ENCODE measurements at places on chromosomes 16 and 17.

- DNase-seq: no peak
Observed at GRCh38 chr16:56252835-56253234, 61.5 kb downstream of the GNAO1 start.

DNA sequence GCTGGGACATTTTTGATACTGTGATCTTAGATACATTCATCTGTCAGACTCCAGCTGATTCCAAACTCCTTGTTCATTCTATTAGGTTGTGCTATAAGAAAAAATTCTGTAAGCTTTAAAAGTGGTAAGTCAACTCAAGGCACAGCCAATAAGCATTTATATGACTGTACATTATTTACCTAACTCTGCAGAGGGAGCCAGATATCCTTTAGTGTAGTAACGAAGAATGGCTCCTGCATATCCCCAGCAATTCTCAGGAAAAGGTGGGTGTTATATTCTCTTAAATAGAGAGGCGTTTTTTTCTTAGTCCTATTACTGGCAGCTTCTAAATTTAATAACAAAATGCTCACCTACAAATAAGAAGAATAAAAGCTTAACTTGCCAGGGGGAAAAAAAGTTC, 374.3 kb upstream of the GOT2 start:
- no peak for DNase-seq

- DNase-seq: no peak
Observed at GRCh38 chr17:6011206-6011605, 59.0 kb upstream of the WSCD1 start.

DNA sequence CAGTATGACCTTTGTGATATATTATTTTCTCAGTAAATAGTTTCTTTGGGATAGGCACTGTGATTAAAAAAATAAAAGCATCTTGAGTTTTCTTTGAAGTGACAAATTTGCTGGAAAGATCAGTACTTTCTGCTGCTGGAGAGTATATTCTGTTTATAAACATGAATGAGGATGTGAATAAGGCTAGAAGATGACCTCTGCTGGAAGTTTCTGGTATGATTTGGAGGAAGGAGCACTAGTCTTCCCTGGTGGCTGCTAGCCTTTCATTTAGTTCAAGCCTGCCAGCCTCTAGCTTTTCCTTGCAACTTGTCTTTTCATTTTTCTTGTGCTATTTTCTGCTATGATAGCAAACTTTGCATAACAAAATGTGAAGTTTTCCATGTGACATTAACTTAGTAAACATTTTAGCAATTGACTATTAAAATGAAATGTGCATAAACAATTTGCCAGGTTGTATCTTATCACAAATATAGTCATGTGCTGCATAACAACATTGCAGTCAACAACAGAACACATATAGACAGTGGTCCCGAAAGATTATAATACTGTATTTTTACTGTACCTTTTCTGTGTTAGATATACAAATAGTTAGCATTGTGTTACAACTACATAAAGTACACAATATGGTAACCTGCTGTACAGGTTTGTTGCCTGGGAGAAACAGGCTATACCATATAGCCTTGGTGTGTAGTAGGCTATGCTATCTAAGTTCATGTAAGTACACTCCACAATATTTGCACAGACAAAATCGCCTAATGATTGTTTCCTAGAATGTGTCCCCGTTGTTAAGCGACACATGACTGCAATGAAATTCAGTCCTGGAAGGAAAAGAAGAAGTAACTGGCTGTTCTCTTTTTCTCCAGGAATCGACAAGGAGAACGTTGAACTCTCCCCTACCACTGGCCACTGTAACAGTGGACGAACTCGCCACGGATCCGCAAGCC, 18.1 kb upstream of the RAB11FIP4 start:
- DNase-seq: no peak

DNA sequence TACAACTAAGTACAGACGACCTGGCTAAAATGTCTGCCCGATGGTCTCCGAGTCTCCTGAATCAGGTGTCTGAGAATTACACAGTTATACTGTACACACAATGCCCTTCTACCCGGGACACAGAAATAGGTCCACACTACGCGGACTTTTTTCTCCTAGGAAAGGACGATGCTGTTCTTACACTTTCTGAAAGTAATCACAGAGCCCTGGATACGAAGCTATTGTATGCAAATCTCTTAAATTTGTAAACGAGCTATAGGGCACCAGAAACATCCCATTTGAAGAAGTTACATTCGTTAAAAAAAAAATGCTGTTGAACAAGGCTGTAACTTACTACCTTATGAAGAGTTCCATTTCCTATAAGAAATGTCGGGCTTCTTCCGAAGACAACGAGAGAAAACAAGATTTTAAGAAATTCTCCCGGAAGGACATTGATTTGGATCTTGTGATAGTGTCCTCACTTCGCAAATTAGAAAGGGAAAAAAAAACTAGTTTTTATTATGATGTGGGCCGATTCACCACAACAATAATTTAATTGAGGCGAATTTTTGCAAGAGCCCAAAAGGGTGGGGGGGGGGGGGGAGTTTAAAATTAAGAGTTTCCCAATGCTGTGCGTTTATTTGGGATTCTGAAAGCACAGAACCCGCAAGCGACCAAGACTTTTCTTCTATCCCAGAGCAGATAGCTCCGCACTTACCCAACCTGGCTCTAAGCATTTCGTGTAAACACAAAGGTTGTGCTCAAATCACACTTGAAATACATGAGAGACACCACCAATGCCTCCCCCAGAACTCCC, 1.5 kb upstream of the SOX9 start:
- DNase-seq: no peak

GRCh38 chr16:50594308-50595260, 46.4 kb downstream of the NKD1 start:
- DNase-seq: no peak

GRCh38 chr16:87297918-87298631, 19.1 kb downstream of the C16orf95 start:
- peak; percentile 9 for DNase-seq

- no peak for DNase-seq
Observed at GRCh38 chr17:63645775-63646487, 23.7 kb downstream of the MAP3K3 start.

- DNase-seq: no peak
Observed at GRCh38 chr17:31404028-31404949, 12.8 kb downstream of the RAB11FIP4 start.

DNA sequence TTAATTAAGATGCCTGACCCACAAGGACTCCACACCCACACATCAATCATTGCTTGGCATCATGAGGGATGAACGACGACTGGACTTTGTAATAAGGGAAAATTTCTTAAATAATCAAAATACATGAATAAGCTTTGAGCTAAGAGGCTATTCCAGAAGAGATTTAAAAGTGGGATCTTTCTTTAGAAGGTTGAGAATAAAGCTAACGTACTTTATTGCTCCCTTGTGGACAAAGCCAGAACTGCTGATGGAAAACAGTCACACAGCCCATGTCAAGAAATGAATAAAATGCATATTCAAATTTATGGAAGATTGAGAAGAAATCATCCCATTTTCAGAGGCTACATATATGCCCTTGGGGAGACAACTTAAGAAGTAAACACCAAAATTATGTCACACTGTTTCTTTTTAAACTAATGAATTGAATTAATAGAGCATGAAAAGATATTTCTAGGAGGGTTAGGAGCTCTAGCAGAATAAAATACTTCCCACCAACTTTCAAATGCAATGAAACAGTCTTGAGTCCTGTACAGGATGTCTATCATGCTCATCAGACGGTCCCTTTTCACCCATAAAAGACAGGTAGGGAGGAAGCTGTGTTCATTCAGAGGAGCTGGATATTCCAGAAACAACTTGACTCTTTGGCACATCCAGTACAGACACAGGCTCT, 60.2 kb upstream of the PHOSPHO1 start:
- peak; percentile 14 for DNase-seq

DNA sequence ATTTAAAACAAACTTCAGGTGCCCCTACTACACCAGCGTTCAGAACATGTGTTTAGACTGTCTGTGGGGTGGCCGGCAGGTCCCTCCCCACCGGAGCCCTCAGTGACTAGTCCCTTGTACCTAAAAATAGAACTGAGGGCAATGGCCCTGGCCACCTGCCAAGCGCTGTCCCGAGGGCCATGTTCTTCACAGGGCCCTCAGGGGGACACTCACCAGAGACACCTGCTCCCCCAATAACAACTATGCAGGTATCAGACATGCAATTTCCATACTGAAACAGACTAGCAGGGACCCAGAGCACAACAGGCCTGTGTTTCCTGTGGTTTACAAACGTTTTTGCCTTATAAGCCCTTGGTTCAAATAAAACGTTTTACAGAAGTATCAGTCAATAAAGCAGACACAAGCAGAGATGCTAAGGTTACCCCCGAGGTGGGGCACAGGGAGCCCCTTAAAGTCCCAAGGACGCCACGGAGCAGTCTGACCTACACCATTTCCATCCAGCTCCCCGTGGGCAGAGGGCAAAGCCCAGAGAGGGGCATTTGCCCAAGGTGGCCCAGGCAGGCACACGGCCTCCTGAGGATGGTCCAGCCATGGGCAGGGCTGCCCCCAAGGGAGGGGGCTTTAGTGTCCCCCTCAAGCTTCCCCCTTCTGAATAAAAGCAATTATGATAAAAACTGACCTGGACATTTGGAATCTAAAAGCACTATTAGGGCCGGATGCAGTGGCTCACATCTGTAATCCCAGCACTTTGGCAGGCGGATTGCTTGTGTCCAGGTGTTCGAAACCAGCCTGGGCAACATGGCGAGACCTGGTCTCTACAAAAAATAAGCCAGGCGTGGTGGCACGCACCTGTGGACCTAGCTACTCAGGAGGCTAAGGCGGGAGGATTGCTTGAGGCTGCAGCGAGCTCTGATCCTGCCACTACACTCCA, 896 bp upstream of the MYLK3 start:
- DNase-seq: no peak

DNA sequence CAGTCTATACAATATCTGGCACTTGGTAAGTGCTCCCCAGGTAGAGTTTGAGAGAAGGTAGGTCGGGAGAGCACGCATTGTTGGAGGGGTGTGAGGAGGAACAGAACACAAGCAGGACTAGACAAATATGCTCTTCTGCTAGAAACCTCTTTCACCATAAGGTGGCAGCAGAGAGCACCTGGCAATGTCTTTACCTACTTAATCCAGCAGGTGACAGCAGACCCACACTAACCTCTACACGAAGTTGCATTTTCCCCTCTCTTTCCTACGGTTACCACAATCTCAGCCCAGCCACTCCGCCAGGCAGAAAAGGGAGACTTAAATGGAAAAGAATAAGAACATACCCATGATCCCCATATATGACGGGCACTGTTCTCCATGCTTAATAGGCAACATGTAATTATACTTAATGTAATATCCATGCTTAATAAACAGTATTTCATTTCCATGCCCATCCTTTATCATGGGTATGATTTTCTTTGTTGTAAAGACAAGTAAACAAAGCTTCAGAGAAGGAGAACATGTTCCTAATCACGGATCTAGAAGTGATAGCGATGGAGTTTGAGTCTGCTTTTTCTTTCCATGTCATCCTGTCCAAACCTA, 55.1 kb upstream of the CCL2 start:
- DNase-seq: peak; percentile 57

DNA sequence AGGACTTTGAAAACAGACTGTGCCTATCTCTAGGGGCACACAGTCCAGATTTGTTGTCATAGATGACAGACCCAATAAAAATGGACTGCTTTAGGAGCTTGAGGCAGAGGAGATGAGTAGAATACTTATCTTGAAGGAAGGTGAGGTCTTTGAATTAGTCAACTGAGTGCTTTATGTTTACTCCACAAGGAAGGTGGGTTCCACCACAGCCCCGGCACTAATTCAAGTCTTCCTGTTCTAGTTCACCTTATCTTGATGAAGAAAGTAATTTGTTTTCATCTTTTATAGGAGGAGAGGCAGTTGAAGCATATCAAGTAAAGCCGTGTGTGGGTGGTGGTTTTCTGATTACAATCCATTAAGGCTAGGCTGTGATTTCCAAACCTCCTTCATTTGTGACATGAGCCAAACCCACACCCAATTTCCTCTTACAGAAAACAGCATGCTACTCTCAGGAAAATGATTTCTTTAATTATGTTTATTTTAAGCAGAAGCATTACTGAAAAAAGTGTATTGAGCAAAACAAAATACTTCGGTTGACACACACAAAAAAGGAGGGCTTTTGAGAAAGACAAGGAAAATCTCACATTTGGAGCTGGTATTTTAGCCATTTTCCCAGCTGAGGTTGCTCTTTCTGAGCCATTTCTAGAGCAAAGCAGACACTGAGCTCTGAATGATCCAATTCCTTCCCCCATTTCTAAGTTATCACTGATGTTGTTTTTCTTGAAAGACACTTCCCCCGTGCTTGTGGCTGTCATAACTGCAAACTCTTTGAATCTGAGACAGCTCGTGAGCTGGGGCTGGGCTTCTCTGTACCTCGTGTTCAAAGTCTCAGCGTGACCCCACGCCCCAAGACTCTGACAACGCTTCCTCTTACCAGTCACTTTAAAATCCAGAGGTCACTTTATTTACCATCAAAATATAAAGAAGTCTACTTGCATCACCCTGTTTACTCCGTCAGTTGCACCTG, 35.4 kb downstream of the CDRT15 start:
- peak; percentile 31 for DNase-seq

- DNase-seq: no peak
Observed at GRCh38 chr17:61406537-61406845, 6.8 kb downstream of the TBX2 start.

DNA sequence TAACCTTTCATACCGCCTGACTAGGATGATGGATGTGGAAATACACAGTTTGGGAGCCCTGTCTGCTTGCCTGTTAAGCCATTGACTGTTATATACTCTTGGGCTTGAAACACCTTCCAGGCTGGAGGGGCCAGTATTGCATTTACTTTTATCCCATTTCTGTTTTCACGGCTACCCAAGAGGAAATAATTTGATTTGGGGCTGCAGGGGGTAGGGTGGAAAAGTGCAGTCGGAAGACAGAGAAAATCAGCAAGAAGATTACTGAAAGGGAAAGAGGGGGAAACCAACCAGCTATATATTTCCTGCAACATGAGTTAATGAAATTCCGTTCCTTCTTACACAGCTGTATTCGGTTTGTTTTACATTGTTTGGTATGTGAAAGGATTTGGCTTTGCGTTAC, 202.5 kb downstream of the CDH13 start:
- DNase-seq: no peak

DNA sequence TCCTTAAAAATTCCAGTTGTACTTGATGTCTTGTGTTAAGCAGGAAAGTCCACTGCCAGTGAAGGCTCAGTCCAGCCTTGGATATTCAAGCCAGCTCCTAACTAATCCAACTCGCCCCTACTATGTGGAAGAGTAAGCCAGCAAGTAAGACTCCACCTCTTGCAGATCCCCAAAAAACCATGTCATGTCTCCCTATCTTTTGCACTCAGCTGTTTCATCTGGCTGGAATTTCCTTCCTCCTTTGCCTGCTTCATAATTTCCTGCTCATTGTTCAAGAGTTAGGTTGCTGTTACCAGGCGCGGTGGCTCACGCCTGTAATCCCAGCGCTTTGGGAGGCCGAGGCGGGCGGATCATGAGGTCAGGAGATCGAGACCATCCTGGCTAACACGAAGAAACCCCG, 37.8 kb downstream of the RBBP6 start:
- no peak for DNase-seq

Data from activated T-cell treated with anti-CD3 and anti-CD28 coated beads for 4 hours (primary cell).